Activated CD4-positive, alpha-beta T cell treated with anti-CD3 and anti-CD28 coated beads, Interleukin-2, Interleukin-4, amounts not matched to agents 100 ng/mL and 50 ng/mL, durations not matched to agents 16 hours and 8 hours (primary cell): ENCODE measurements at places on chromosomes 5 and 9.

DNA sequence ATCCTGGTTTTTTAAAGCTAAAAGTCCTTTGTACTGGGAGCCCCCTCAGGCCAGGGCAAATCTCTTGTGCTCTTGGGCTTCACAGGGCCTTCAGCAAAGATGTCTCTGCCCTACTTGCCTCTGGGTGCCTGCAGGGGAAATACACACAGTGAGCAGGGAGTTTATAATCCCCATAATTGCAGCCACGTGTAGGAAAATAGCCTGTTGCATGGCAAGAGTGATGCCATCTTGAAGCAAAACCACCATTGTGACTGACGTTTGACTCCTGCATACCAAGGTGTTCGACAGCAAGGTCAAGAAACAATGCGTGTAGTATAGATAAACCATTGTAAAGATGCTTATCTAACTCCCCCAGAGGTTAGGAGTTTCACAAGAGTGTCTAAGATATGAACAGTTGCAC lies 11.4 kb upstream of the IL3 start:
- no peak for DNase-seq

GRCh38 chr5:151724360-151724759 lies 34.1 kb downstream of the ATOX1 start:
- no peak for DNase-seq

DNA sequence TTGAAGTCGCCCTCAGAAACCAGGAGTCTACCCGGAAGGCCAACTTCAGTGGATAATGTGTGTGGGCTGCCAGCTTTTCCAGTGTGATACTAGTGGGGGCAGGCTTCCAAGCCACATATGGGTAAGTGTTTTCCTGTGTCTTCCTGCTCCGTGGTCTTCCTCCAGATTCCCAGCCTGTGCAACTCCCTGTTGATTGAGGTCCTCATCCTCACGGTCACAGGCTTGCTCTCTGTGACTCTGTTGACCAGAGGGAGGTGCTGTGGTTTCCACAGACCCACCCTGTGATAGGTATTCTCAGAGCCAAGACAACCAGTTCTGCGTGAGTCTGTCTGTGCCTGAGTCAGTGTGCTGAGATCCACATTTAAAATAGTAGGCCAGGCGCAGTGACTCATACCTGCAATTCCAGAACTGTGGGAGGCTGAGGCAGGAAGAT lies 388.0 kb upstream of the IRX2 start:
- DNase-seq = no peak

DNA sequence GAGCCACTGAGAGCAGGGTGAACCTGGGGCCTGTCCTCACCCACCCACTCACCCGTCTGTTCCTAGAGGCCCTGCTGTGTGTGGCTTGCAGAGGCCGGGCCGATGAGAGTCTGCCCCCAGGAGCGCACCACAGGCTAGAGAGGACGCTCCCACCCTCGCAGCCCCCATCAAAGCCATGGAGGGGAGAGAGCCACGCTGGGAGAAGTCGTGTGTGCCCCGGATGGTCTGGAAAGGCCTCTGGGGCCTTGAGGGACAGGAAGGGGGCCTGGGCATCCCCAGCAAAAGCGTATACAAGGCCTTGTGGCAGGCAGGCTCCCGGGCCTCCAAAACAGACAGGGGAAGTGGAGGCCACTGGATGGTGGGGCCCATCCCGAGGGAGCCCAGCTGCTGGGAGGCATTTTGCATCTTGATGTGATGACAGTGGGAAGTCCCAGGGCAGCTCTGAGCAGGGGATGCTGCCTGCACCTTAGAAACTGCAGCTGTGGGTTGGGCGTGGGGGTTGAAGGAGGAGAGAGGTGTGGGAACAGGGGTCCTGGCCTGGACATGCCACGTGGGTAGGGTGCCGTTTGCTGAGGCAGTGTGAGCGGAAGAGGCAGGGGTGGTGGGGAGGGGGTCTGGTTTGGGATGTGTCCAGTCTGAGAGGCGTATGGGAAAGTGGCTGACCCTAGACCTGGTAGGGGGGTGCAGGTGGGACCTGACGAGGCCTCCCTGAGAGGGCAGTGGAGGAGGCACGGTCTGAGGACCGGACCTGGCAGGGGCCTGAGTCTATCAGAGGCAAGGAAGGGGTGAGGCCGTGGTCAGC lies 43.0 kb upstream of the NOTCH1 start:
- no peak for DNase-seq

DNA sequence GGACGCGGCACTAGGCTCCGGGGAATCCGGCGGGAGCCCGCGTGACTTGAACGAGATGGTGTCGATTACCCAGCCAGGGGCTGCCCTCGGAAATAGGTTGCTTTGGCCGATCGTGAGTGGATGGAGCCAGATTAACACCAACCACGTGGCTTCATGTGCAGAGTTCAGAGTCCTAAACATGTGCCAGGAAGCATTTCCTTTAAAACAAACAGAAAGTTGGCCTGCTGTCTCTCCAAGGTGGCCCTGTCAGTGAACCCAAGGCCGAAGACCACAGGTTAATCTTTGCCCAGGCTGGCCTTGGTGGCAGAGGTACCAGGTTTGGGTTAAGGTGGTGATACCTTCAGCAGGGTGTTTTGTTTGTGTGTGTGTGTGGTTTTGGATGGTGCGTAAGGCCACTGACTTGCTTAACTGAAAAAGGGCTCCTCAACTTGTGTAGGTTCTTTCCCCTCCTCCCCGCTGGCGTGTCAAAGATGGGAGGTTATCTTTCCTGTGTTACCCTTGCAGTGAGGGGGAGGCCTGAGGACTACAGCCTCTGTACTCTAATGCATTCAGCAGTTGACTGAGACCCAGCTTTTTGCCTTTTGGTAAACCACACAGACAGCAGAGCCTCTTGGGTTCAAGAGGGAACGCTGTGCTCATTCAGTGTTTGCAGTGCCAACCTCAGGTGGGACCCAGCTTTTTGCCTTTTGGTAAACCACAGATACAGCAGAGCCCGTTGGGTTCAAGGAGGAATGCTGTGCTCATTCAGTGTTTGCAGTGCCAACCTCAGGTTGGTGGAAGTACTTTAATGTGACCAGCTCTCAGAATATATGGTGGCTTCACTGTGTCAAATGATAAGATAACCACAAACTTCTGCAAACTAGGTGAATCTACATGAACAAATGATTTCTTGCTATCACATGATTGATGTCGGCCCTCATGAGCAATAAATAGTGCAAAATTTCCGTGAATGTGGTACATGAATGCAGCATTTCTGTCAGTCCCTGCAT lies 1.4 kb downstream of the IQGAP2 start:
- peak; percentile 80 for DNase-seq

DNA sequence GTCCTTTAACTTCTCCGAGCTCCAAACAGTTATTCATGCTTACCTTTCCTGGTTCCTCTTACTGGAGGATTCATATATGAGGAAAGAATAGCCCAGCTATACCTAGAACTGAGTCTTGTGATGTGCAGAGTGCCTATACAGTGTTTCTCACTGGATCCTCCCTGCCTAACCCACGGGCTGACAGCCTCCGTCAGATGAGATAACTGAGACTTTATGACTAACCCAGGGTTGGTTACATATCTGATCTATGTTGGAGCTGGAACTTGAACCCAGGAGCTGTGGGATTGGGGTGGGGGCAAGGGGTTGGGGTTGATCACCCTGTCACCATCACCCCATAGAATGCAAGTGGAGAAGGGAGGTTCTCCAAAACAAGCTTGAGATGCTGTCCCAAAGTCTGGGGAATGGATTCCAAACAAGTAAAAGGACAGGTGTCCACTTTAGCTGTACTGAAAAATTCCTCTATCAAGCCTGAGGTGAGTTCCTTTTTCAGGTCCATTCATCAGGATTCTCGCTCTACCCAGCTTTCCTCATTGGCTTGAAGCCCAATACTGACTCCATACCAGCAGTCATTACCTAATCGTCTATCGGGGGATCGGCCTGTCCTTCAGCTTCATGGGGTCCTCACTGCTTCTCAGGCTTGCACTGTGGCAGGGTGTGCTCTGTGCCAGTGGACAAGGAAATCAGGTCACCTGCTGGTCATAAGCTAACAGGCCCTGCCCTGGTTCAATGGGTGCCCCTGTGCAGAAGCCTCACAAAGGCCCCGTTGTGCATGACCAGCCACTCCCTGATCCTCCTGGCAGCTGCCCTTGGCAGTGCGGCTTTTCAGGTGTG lies 100.6 kb downstream of the ARHGAP26 start:
- DNase-seq = no peak

DNA sequence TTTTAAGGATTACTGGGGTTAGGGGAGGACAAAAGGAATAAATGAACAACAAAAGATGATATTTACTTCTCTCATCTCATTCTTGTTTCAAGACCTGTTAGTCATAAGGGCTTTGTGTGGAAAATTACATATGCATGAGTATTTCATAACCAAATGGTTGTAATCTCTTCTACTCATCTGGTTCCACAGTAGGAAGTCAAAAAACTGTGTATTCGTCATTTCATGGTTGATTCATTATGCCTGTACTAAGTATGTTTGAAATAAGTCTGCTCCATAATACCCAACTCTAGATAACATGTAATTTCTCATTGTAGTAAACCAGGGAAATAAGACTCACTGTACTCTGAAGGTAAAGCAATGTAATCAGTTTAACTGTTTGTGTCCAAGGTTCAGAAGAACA lies 212.9 kb downstream of the ARRDC3 start:
- peak; percentile 45 for DNase-seq

DNA sequence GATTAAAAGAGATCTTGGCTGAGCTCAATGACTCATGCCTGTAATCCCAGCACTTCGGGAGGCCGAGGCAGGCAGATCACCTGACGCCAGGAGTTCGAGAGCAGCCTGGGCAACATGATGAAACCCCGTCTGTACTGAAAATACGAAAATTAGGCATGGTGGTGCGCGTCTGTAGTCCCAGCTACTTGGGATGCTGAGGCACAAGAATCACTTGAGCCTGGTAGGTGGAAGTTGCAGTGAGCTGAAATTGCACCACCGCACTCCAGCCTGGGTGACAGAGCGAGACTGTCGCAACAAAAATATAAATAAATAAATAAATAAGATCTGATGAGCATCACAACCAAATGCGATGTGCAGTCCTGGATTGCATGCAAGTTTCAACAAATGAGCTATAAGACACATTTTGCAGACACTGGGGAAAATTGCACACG lies 8.7 kb upstream of the ENG start:
- DNase-seq = no peak

DNA sequence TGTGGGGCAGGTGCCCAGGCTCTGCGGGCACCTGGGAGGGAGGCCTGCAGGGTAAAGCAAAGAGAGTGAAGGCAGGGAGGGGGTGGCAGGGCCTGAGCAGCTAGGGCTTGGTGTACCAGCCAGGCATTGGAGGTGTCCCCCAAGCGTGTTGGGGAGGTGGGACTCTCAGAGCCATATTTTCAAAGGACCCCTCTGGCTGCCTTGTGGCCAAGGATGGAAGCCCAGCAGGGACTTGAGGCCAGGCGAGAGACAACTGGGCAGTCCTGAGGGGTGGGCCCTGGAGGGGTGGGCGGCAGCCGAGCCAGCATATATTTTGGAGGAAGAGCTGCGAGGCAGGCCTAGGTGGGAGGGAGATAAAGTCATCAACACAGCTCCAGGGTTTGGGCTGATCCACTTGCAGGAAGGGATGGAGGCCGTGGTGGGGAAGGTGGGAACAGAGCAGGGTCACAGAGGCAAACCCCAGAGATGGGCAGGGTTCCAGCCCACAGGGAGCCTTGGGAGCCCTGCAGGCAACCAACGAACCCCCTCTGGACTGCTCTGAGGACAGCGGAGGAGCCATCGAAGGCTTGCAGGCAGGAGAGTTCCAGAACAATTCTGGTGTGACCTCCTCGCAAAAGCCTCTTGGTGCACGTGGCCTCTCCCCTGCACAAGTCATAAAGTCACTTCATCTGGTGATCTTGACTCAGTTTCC lies 35.7 kb downstream of the DUSP1 start:
- DNase-seq = no peak

GRCh38 chr5:133273661-133274596 lies 222.1 kb downstream of the HSPA4 start:
- DNase-seq = no peak

DNA sequence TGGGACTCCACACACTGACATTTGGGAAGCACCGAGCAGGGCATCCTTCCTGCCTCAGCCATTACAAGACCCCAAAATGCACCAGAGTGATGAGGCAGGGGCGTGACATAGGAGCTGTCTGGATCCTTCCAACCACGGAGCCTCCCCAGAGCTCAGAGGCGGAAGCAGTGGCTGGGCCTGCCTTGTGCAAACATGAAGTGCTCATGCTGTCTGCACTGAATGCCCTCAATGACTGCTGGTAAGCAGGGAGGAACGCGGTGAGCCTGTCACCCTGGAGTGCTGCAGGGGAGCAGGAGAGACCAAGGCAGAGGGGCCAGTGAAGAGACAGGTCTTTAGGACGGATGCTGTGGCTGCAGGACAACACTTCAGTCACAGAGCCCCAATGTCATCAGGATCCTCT lies 60.2 kb upstream of the HRH2 start:
- DNase-seq = no peak

GRCh38 chr5:71937921-71938698 lies 169.2 kb upstream of the MAP1B start:
- no peak for DNase-seq

DNA sequence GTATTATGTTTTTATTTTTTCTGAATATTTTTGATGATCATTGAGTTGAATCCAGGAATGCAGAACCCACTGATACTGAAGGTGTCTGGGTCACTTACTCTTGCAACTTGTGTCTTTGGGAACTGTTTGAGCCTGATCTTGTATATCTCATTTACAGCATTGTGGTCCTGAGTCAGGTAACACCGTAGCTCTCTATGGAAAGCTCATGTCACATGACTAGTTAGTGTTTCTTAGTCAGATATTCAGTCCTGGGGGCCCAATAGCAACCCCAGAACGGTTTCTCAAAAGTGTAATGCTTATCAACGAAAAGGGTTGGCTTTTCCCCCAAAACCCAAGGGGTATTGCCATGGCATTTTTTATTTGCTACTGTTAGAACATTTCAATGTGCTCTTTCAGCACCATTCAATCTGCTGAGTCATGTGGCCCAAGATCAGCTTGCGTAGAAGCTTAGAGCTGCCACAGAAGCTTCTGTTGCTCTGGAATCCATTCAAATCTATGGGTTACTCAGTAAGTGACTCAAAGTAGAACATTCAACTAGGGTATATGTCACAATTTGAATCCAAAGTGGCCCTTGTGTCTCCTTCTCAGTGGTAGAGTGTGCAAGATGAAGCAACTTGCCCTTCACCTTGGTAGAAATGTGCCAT lies 12.1 kb upstream of the PTAR1 start:
- DNase-seq = no peak

DNA sequence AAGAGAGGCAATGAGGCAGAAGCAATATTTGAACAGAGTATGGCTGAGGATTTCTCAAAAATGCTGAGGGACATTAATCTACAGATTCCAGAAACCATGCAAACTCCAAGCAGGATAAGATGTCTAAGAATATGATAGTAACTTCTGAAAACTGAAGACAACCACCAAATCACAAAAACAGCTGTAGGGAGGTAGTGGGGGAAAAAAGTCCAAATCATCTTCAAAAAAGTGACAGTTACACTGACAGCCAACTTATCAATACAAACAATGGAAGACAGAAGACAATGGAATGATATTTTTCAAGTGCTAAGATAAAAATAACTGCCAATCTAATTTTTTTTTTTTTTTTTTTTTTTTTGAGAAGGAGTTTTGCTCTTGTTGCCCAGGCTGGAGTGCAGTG lies 30.5 kb downstream of the CMYA5 start:
- no peak for DNase-seq

- no peak for DNase-seq
These were observed 312.4 kb downstream of the ARL15 start for GRCh38 chr5:53997736-53998627.

GRCh38 chr9:78691542-78691941 lies 394.6 kb downstream of the PSAT1 start:
- no peak for DNase-seq
